Endothelial cell of umbilical vein (primary cell): ENCODE measurements at places on chromosomes 1 and 21.

DNA sequence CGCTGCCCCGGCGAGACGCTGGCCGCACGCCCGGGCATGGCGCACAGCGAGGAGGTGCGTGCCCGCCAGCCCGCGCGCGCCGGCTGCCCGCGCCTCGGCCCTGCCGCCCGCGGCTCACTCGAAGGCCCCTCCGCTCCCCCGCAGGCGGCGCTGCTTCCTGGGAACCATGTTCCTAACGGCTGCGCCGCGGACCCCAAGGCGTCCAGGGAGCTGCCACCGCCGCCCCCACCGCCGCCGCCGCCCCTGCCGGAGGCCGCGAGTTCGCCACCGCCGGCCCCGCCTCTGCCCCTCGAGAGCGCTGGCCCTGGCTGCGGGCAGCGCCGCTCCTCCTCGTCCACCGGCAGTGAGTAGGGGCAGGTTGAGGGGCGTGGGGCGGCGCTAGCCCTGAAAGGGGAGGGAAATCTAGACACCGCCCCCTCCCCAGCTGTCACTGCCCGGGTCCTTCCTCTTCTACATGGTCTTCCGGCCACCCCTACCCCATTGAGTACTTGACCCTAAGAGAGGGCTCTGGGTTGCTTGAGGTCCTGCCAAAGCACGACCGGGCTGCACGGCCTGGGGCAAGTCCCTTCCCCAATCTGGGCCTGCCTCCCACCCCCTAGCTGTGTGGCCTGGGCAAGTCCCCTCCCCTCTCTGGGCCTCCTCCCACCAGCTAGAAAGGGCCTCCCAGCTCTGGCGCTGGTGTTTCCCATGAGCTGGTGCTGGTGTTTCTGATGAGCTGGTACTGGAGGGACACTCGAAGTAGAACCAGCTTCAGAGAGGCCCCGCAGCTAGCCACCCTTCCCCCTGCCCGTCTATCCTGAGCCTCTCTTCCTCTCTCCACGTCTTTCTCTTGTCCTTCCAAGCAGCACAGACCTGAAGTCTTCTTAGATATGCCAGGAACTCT, 17.0 kb downstream of the TNFRSF25 start:
- peak; percentile 20 for DNase-seq

DNA sequence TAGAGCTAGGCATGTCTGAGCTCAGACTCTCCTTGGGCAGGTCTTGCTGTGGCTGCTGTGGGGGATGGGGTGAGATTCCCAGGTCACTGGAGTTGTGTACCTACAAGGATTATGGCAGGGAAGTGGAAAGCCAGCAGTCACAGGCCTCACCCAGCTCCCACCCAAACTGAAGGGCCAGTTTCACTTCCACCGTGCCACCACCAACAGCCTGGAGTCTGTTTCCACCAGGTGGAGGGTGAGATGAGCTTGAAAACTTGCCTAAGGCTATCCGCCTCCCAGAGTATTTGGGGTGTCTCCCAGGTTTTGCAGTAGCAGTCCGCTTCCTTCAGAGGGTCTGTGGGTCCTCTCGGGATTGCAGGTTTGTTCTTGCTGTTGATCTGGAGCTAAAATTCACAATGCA, 327.7 kb downstream of the PTPRC start:
- DNase-seq = no peak

- peak; percentile 61 for DNase-seq
These were observed 133.3 kb upstream of the C1orf105 start for GRCh38 chr1:172287208-172287607.

DNA sequence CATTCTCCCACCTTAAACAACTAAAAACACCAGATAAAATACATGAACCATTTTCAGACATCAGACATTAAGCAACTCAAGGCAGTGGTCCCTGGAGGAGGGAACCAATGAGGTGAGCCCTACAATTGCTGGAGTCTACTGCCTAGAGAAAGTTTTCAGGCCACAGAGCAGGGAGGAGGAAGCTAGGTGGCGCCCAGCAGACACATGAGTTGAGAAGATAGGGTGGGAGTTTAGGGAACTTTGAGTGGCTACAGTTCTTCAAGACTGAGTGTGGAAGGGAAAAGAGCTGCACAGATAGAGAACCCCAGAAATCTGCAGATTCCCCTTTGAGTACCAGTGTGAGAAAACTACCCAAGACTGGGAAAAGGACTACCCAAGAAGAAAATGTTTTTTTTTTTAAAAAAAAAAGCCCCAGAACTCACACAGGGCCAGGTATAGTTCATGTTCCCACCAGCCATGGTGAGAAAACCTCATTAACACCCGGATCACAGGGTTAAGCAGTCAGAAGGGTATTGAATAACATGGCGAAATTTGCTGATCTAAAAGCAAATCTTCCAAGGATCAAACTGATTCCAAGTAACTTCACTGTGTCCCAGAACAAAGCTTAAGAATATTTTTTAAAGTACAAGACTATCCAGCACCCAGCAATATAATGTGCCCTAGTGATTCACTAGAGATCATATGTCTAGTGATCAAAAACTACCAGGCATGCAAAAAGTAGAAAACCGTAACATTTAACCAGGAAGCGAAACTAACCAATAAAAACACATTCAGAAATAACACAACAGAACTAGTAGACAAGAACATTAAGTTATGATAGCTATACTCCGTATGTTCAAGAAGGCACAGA, 12.0 kb downstream of the ALDH9A1 start:
- DNase-seq = no peak
